Gastroesophageal sphincter (tissue), 4 donors: ENCODE measurements at places on chromosomes 7 and 10. TPM values are rescaled to one million over a fixed set of nuclear protein-coding genes. Genes with fewer than 3 reads are reported as not detected.

ARHGEF5 gene
- 3.4 TPM for total RNA-seq

GRCh38 chr10:20970708-20971107, 73.6 kb upstream of the NEBL start:
- ATAC-seq: no peak

CACNA2D1 gene
- total RNA-seq: 30.6 TPM

DNA sequence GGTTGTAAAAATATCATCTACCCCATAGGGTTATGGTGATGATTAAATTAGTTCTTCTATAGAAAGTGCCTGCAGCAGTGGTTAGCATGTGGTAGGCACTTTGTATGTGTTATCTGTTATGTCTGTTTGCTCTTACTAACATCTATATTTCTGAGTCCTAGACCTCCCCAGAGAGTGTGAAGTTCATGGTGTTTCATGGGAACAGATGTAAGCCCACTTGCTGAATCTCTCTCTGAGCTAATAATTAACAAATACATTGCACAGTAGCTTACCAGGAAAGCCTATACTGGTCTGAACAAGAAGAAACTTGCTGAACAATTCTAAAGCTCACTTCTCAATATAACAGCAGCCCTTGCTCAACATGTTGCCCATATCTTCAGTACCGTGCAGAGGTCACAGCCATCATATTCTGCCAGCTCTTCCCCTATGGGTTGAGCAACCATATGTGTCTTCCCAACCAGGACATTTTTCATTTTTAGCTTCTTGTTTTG, 100.1 kb downstream of the NPSR1 start:
- no peak for ATAC-seq

GRCh38 chr10:101221549-101221948, 7.7 kb downstream of the LBX1 start:
- ATAC-seq: no peak

GRCh38 chr10:31103112-31103511, 71.4 kb upstream of the ZNF438 start:
- ATAC-seq: no peak

OPALIN gene
- not detected for total RNA-seq

DNA sequence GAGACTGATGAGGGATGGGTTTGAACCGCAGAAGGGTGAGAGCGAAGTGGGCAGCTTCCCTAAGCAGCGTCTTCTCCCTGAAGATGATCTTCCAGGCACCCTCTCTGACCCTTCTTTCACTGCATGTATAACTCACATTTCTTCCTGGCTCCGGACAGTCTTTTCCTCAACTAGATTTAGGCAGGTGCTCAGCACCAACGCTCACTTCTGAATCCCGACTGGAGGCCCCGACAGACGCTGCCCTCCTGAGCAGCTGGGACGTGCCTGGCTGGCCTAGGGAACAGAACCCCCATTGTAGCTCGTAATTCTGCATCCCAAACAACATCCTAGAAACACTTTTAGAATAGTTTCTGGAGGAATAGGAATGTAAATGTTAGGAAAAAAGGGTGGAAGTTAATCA, 206.6 kb downstream of the DIP2C start:
- no peak for ATAC-seq

DNA sequence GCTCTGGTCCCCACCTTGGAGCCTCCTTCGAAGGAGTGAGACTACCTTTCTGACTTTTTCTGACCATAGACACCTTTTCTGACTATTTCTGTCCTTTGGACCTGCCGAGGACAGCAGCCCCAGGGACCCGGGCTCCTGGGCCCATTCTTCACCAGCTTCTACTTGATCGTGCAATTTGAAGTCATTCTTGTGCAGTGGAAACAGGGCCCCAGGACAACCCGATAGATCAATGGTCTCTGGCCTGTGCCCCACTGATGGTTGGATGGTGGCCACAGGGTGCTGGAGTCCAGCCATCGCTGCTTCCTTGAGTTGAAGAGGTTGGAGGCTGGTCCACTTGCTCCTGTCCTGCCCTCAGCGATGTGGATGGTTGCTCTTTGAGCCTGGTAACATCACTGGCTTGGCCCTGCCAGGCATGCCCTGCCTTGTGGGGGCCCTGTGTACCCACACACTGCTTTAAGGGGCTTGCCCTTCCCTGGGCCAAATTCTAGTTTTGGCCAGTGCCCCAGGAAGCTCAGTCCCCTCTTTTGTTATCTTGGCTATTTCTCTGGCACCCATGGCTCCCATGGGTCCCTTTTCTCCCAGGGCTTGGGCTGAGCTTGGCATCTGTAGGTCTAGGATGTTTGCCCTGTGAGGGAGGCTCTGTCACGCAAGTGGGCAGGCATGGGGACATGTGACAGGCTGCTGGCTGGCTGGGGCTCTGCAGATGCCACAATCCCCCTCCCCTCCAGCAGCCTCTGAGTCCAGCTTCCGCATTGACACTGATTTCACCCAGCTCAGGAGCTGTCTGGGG, 375.6 kb upstream of the NUPR2 start:
- no peak for ATAC-seq

- ATAC-seq: no peak
Measured at GRCh38 chr7:152683297-152683696, 7.4 kb upstream of the XRCC2 start.

DNA sequence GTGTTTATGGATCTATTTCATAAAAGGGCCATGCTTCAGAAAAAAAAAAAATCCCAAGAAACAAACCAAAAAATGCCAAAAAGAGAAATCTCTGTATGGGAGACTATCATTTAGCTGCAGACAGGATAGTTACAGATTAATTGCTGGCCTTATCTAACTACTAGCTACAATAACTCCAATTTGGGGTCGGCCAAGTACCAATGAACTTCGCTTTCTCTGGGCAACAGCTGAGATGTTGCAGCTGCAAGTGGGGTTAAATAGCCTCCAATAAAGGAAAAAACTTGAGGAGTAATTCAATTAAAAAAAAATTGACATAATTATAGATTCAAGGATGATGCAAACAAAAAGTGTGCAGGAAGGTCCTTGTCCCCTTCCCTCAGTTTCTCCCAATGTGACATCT, 73.6 kb downstream of the PFKFB3 start:
- no peak for ATAC-seq

DNA sequence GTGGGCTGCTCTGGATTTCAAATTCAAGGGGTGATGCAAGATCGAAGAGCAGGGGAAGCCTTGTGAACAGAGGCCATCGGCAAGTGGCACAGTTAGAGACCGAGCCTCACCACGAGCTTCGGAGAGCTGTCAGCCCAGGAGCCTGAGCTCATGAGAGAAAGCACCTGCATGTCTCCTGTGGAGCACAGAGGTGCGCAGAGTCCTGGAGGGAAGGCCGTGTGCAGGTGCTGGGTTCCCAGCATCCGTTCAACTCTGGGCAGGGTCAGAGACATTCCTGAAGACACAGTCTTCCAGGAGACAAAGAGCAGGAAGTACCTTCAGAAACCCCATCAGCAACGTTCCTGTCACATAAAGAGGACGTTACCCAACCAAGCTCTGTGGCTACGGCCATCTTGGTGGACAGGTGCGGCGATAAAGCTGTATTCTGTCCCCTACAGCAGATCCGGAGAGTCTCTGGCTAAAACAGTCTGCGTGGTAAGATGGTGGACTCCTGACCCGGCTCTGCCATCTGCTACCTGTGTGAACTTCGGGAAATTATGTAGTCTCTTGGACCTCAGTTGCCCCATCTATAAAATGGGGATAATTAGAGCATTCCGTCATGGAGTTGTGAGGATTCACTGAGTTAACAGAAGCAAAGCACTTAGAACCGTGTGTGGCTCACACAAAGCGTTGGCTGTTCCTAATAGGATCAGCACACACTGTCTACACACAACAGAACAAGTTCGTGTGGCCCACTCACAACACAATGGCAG, 40.6 kb downstream of the NOD1 start:
- ATAC-seq: no peak

GRCh38 chr10:86348321-86349210, 18.0 kb downstream of the GRID1 start:
- no peak for ATAC-seq

GRCh38 chr7:16891874-16892643, 10.3 kb upstream of the AGR3 start:
- no peak for ATAC-seq

- no peak for ATAC-seq
Measured at GRCh38 chr10:59622320-59623132, 87.1 kb downstream of the SLC16A9 start.
